Upper lobe of left lung (tissue), 6 donors: ENCODE measurements at places on chromosomes 6 and 20.

GRCh38 chr20:50182346-50182745, 8.3 kb upstream of the CEBPB start:
- no peak overlapping the region for H3K4me3 ChIP-seq
- H3K27me3 ChIP-seq: no peaks in the 10 kb centered on the region
- H3K36me3 ChIP-seq: no peaks in the 10 kb centered on the region
- H3K27ac ChIP-seq: no peak overlapping the region

- no peak overlapping the region for H3K27ac ChIP-seq
- H3K36me3 ChIP-seq: no peaks in the 10 kb centered on the region
- no peak for DNase-seq
- no peaks in the 10 kb centered on the region for H3K4me1 ChIP-seq
- H3K4me3 ChIP-seq: no peak overlapping the region
- no peaks in the 10 kb centered on the region for H3K27me3 ChIP-seq
Observed at GRCh38 chr6:130453230-130453629, 87.4 kb downstream of the TMEM200A start.

GRCh38 chr6:152356662-152357061, 280.5 kb downstream of the SYNE1 start:
- H3K4me1 ChIP-seq: no peaks in the 10 kb centered on the region
- no peak overlapping the region for H3K4me3 ChIP-seq
- H3K27me3 ChIP-seq: no peaks in the 10 kb centered on the region
- no peak overlapping the region for H3K27ac ChIP-seq
- no peak for DNase-seq
- H3K36me3 ChIP-seq: peaks cover 69% of the 10 kb centered on the region

- H3K4me3 ChIP-seq: no peak overlapping the region
- H3K27me3 ChIP-seq: no peaks in the 10 kb centered on the region
- no peaks in the 10 kb centered on the region for H3K4me1 ChIP-seq
- DNase-seq: no peak
- H3K27ac ChIP-seq: no peak overlapping the region
Observed at GRCh38 chr6:135983718-135984343, 132.3 kb downstream of the PDE7B start.

GRCh38 chr20:3553663-3554062, 82.8 kb downstream of the ATRN start:
- no peaks in the 10 kb centered on the region for H3K27me3 ChIP-seq
- H3K4me3 ChIP-seq: no peak overlapping the region
- no peak overlapping the region for H3K27ac ChIP-seq
- no peak for DNase-seq
- H3K36me3 ChIP-seq: peaks cover 7% of the 10 kb centered on the region

DNA sequence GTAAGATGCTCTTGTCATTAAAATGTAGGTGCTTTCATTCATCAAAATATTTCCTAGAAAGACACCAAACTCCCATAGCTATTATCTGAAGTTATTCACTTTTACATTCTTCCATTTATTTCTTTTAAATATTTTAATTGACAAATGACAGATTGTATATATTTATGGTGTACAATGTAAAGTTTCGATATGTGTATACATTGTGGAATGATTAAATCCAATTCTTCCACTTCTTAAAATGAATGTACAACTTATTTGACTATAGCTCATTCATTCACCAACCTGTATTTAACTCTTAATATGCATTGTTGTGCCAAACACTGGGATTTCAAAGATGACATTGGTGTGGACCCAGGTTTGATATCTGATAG, 41.0 kb downstream of the CCN2 start:
- no peak for DNase-seq
- no peak overlapping the region for H3K4me3 ChIP-seq
- H3K36me3 ChIP-seq: no peaks in the 10 kb centered on the region
- H3K4me1 ChIP-seq: no peaks in the 10 kb centered on the region
